ENCODE measurements at places on chromosomes 6 and 20.

- no peak for DNase-seq
Observed at GRCh38 chr6:79525272-79526100, 11.7 kb downstream of the LCA5 start.

GRCh38 chr20:34473262-34473883, 42.8 kb upstream of the DYNLRB1 start:
- DNase-seq, result no peak

DNA sequence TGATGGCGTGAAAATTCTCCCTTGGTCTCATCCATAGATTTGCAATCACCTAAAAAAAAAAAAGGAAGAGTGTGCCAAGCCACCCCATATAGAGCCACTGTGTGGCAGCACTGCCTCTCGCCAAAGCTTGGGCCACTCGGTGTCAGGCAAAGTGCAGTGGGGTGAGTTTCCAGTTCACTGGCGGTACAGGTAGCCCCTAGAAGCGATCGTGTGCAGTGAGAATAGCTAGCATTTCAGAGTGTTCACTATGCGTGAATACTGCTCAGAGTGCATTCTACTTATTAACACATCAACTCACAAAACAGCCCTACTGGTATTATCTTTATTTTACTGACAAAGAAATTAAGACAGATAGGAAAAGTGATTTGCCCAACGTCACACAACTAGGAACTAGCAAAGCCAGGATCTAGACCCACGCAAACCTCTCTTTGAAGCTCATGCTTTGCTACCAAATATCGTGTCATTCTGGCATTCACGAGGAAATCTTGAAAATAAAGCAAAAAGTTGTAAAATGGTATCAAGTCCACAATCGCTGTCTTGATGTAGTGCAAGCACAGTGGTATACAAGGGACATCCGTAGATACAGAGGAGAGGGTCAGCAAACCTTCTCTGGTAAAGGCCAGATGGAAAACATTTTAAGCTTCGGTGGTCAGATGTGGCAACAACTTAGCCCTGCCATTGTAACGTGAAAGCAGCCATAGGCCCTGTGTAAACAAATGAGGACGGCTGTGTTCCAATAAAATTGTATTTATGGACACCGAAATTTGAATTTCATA, 10.4 kb upstream of the GCNT2 start:
- DNase-seq, result no peak

- no peak for DNase-seq
Observed at GRCh38 chr6:34743625-34744293, 13.5 kb upstream of the SNRPC start.

GRCh38 chr20:59002874-59003399, 4.1 kb downstream of the CTSZ start:
- DNase-seq, result no peak

GRCh38 chr20:62743777-62744317, 35.2 kb downstream of the NTSR1 start:
- no peak for DNase-seq

GRCh38 chr20:2368621-2369020, 12.1 kb upstream of the TGM6 start:
- no peak for DNase-seq

GRCh38 chr20:2349801-2350200, 30.9 kb upstream of the TGM6 start:
- no peak for DNase-seq

DNA sequence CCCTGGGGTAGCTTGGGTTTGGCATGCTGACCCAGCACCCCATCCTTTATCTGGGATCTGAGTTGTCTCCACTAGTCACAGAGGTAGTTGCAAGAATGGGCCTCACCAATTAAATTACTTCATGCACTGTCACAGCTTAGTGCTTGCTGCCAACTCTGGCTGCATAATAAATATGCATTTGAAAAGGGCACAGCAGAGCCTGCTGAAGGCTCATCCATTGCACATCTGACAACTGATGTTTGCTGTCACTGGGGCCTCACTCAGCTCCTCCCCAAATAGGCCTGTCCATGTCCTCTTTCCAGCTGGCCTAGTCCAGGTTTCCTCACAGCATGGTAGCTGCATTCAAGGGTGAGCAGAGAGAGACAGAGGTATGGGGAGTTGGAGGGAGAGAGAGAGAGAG, 13.3 kb upstream of the NXT1 start:
- DNase-seq, result no peak

GRCh38 chr6:133431031-133431430, 189.9 kb downstream of the EYA4 start:
- DNase-seq, result no peak

GRCh38 chr6:112106562-112106961, 19.2 kb downstream of the FAM229B start:
- no peak for DNase-seq

GRCh38 chr6:17485181-17485580, 91.8 kb downstream of the CAP2 start:
- DNase-seq, result no peak

DNA sequence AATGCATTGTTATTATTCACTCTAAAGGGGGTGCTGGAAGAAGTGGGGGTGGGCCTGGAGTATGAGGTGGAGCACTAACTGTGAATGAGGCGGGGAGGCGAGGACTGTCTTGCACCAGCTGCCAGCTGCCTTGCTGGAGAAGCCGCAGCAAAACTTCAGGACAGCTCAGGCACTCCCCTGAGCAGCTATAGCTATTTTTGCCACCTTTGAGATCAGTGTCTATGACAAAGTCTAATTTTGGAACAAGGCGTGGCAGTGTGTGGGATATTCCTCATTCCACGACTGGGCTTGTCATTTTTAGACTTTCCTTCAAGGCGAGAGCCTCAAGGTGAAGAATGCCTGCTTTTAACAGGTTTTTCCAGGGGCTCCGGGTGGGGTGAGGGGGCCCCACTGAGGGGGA, 143.8 kb downstream of the DOK5 start:
- DNase-seq, result no peak

- DNase-seq, result no peak
Observed at GRCh38 chr20:45445805-45446562, 23.6 kb upstream of the WFDC2 start.

- no peak for DNase-seq
Observed at GRCh38 chr6:220721-221475, 71.4 kb upstream of the DUSP22 start.

DNA sequence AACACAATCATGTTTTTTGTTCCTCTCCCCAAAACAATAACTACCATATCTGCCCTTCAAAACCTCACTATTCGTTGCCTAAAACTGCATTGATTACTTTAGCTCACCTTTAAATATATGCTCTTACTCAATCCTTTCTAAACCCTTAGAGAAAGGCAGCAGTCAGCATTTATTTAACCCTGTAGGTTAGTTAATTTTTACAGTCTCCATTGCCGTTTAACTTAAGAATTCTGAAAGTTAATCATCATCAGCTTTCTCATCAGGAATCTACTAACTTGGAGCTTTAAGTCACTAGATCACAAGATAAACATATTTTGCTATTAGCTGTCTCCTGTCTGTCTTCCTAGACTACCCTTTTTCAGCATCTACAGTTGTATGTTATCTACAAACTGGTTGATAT, 991.9 kb downstream of the EPHA7 start:
- no peak for DNase-seq

DNA sequence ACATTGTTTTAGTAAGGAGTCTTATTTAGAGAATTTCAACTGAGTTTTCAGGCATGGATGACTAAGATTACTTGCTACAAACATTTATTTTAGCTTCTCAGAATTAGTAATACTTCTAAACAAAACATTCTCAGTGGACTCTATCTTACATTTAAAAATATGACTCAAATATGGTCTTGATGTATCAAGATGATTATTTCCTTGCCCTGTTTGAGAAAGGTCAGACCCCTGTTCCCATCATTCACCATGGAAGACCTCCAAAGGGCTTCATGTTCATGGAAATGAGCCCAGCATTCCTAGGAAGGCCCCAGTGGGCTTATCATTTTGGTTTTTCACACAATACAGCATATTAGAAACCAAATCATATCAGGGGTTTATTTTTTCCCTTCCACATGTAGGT, 24.6 kb upstream of the TRPC4AP start:
- no peak for DNase-seq

DNA sequence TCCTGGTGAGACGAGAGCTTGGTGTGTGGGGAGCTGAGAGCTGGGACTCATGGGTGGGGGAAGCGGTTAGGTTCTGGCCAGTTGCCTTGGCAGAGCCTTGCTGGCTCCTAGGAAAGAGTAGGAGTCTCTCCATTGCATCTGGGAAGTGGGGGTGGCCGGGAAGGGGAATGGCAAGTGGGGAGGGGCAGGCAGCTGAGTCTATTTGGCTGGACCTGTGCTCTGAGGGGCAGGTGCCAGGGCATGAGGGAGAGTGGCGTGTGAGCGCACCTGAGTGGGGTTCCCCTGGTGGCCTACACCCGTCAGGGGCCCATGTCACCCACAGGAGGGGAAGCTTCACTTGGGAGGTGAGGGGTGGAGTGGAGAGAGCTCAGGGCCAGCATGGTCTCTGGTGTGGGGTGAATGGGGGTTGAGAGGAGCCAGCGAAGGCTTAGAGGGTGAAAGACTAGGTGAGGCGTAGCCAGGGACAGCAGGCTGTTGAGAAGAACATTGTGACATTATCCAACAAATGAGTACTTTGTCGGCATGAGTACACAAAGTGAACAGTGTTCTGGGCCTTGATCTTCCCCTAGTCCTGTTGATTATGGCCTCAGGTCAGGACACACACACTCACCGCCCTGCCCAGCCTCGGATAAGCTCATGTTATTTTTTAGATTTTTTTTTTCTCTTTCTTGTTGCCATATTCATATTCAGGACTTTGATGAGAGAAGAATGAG, 59.8 kb downstream of the FAM120B start:
- DNase-seq, result no peak

- DNase-seq, result no peak
Observed at GRCh38 chr20:8073024-8073832, 53.7 kb upstream of the TMX4 start.
